Activated effector memory CD4-positive, alpha-beta T cell treated with anti-CD3 and anti-CD28 coated beads, Interleukin-2, amount 50 U/mL, for 16 hours (primary cell): ENCODE measurements at places on chromosomes 6 and 20.

GRCh38 chr20:10521068-10521831 is 86.1 kb downstream of the SLX4IP start:
- DNase-seq: no peak

DNA sequence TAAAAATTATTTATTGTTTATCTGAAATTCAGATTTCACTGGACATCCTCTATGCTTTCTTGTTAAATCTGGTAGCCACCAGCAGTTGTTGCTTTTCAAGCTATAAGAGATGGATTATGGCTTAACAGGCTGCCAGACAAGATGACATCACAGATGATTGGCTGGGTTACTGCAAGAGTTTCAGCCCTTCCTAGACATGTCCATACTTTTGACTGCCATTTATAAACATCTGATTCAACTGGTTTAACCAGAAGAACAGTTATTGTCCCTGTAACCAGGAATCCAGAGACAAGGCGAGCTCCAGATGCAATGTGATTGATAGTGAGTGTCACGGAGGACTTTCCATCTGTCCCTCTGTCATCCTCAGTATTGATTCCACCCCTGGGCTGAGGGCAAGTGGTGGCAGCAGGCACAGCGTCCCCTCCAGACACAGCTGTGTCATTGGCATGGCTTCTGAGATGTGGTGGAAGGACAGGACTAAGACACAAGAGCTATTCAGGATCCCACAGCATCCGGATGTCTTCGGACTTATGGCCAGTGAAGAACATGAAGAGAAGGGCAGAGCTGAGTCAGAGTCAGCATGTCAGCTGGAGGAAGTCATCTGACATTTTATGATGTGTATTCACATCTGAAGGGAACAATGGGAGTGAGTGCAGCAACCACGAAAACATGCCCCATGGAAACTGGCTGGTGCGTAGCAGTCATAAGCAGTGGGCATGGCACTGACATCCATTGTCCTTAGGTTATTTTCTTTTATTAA is 284.5 kb upstream of the CDYL start:
- DNase-seq: no peak

- DNase-seq: peak; percentile 80
Measured at GRCh38 chr6:32664827-32665362, 1.6 kb downstream of the HLA-DQB1 start.

GRCh38 chr6:44051515-44051914 is 75.7 kb downstream of the MRPL14 start:
- DNase-seq: no peak

- DNase-seq: no peak
Measured at GRCh38 chr20:39462416-39462945, 500.3 kb downstream of the DHX35 start.

DNA sequence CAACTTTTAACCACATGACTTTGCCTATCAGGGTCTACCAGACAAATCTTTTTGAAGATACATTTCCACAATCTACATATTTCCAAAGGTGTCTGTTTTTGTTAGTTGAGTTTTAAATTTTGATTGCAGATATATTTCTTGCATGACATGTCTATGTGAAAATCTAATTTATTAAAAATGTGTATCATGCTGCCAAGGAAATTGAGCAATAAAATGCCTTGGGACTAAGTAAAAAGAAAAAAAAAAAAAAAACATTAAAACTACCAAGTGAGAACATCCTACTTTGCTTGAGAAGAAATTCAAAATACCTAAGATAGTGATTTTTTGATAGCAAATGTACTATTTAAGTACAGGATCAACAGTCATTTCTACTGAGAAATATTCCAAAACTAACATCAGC is 17.7 kb downstream of the SLC17A5 start:
- DNase-seq: no peak

DNA sequence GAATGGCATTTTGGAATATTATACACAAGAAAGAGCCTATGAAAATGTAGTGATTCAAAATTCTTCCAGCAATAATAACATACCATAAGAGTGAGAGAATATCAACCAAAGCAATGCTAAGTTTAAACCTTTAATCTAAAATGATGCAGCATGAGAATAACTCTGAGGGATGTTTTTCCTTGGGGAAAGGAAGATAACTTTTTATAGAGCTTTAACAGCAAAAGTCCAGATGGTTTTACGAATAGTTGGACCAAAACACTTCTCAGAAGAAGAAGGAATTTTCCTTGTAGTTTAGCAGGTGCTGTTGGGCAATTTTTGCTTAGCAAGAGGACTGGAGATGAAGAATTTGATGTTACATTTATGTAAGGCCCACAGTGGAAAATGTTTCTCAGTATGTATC is 1503.2 kb downstream of the HACE1 start:
- no peak for DNase-seq

- no peak for DNase-seq
Measured at GRCh38 chr6:44494011-44494501, 106.5 kb downstream of the CDC5L start.

DNA sequence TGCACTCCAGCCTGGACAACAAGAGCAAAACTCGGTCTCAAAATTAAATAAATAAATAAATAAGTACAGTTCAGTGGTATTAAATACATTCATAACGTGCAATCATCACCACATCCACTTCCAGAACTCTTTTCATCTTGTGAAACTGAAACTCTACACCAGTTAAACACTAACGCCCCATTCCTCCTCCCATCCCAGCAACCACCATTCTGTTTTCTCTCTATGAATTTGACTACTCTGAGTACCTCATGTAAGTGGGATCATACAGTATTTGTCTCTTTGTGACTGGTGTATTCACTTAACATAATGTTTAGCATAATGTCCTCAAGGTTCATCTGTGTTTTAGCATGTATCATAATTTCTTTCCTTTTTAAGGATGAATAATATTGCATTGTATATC is 29.1 kb upstream of the SCML4 start:
- DNase-seq: no peak

DNA sequence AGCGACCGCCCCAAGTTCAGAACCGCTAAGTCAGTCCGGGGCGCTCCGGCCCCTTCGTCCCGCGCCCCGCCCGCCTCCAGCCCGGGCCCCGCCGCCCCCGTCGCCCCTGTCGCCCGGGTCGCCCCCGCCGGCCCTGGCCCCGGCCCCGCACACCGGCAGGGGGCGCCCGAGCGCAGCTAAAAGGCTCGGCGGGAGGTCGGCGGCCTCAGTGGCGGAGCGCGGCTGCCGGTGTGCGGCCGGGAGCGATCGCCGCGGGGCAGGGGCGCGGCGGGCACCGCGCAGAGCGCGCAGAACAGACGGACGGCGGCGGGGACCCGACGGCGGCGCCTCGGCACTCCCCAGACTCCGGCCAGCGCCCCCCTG is at the start of gene FNDC1:
Gene FNDC1 (plus strand): TSS at position 208 of the 363 bp plus-strand sequence. CDS start 197 bp downstream, outside the sequence.
- peak; percentile 75 for DNase-seq

- DNase-seq: no peak
Measured at GRCh38 chr6:14585689-14586088, 468.1 kb downstream of the CD83 start.

- no peak for DNase-seq
Measured at GRCh38 chr6:87875781-87876180, 171.9 kb upstream of the SPACA1 start.

GRCh38 chr6:136525586-136526195 is 24.5 kb downstream of the MAP7 start:
- DNase-seq: no peak

GRCh38 chr6:42403421-42403820 is 48.3 kb downstream of the TRERF1 start:
- DNase-seq: no peak

DNA sequence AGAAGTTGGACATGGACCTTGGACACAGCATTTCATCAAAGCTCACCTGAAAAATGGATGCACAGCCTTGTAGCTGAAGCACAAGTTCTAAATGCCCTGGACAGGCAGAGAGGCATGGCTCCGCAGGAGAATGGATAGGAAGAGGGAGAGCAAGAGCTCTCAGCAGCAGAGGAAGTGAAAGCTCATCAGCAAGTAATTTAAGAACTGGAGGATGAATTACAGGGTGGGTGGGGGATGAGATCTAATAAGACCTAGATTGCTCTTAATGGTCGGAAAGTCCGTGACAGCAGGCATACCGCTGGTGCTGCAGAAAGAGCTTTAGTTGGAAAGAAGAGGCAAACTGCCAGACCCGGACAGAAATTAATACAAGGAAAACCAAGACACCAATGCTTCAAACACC is 37.3 kb upstream of the SAYSD1 start:
- no peak for DNase-seq

GRCh38 chr20:13681248-13682125 is 42.8 kb upstream of the TASP1 start:
- DNase-seq: no peak

DNA sequence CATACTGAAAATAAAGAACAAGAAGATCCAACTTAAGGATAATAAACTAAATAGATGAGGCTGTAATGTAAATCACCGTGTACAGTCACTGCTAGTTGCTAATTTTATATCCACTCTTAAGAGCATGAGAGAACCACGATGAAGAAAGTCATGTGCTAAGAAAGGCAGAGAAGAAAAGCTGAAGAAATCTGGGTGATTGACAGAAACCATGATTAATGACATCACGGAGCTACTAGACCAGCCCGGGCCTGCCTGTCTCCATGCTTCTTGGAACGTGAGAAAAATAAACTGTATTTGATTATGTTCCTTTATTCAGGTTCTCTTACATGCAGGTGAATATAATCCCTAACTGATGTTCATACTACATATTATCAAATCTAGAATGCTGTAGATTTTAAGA is 84.2 kb upstream of the E2F3 start:
- DNase-seq: no peak

GRCh38 chr6:47288267-47289090 is 21.2 kb downstream of the TNFRSF21 start:
- no peak for DNase-seq

GRCh38 chr6:38847497-38847896 is 132.4 kb downstream of the DNAH8 start:
- DNase-seq: no peak

GRCh38 chr6:33853736-33854135 is 49.9 kb upstream of the MLN start:
- DNase-seq: no peak
